ENCODE measurements at places on chromosomes 2 and 18.

DNA sequence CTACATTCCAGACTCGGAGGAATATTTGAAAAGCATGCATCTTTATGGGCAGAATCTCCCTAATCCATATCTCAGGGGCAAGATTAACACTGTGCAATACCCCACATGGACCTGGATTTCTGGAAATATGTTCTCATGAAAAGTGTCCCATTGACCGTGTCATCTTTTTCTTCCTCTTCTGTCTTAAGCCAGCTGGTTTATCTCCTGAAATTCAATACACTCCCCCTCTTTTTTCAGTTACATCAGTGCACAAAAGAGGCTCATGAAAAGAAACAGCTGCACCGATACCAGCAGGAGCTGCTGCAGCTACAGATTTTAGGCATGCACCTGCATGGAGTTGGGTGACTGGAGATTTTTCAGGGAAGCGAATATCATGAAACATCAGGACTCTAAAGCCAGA is 117.2 kb downstream of the SLC4A3 start:
- no peak overlapping the region for H3K4me3 ChIP-seq
- H3K36me3 ChIP-seq, result no peaks in the 10 kb centered on the region
- H3K27me3 ChIP-seq, result peaks cover 2% of the 10 kb centered on the region
- no peaks in the 10 kb centered on the region for H3K4me1 ChIP-seq
- DNase-seq, result no peak

DNA sequence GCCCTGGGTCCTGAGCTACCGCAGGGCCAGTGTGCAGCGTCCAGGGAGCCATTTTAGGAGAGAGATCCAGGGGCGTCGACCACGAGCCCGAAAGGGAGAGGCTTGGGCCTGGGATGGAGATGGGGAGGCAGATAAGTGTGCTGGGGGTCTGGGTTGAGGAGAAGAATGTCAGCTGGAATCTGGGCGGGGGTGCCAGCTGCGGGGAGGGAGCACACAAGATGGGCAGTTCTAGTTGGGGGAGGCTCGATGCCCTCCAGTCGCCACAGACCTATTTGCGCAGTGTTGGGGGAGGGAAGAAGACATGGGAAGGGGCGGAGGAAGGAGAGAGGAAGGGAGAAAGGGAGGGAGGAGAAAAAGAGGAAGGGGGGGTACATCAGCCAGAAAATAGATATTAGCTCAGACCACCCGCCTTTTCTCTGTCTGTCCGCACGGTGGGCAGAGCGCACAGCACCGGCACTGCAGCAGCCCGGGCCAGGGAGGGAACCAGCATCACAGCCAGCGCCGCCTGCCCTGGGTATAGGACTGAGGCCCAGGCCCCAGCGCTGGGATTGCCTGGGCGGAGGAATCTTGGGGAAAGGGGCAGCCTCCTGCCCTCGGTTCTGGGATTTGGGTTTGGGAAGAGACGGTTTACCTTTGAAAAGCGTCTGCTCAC is 1.9 kb upstream of the HOXD11 start:
- H3K36me3 ChIP-seq, result peaks cover 6% of the 10 kb centered on the region
- peak overlapping the region; percentile 55 for H3K27ac ChIP-seq
- no peak overlapping the region for H3K4me3 ChIP-seq
- H3K4me1 ChIP-seq, result peaks cover 10% of the 10 kb centered on the region
- DNase-seq, result no peak
- H3K27me3 ChIP-seq, result peaks cover 82% of the 10 kb centered on the region

GRCh38 chr18:56593906-56594305 is 44.5 kb downstream of the TXNL1 start:
- no peak overlapping the region for H3K27ac ChIP-seq
- H3K4me1 ChIP-seq, result no peaks in the 10 kb centered on the region
- no peak for DNase-seq
- peaks cover 2% of the 10 kb centered on the region for H3K27me3 ChIP-seq
- H3K36me3 ChIP-seq, result peaks cover 2% of the 10 kb centered on the region

- H3K4me3 ChIP-seq, result peak overlapping the region; percentile 79
- peaks cover 20% of the 10 kb centered on the region for H3K36me3 ChIP-seq
- peak overlapping the region; percentile 95 for H3K27ac ChIP-seq
- H3K27me3 ChIP-seq, result no peaks in the 10 kb centered on the region
- DNase-seq, result no peak
Observed at GRCh38 chr2:99153921-99154604, 679 bp downstream of the TSGA10 start.

- H3K36me3 ChIP-seq, result no peaks in the 10 kb centered on the region
- no peak overlapping the region for H3K4me3 ChIP-seq
- no peak overlapping the region for H3K27ac ChIP-seq
- H3K27me3 ChIP-seq, result peaks cover 6% of the 10 kb centered on the region
Observed at GRCh38 chr2:158903711-158904405, 64.6 kb upstream of the TANC1 start.

DNA sequence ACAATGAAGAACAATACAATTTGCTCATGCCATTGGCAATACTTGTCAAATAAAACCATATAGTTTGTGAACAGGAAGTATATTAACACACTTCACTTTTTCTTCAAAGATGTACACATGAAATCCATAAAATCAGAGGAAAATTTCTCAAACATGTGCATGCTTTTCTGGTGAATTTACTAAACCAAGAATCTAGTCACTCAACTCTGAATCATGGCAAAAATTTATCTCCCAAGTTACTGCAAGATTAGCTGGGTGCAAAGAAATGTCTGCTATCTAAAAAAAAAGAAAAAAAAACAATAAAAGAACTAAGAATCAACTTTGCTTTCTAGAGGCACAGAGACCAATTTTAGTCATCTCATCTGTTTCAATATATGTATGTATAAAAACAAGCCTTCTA is 419.2 kb downstream of the NR4A2 start:
- no peaks in the 10 kb centered on the region for H3K4me1 ChIP-seq
- no peak for DNase-seq
- H3K36me3 ChIP-seq, result no peaks in the 10 kb centered on the region
- no peaks in the 10 kb centered on the region for H3K27me3 ChIP-seq
- H3K4me3 ChIP-seq, result no peak overlapping the region

DNA sequence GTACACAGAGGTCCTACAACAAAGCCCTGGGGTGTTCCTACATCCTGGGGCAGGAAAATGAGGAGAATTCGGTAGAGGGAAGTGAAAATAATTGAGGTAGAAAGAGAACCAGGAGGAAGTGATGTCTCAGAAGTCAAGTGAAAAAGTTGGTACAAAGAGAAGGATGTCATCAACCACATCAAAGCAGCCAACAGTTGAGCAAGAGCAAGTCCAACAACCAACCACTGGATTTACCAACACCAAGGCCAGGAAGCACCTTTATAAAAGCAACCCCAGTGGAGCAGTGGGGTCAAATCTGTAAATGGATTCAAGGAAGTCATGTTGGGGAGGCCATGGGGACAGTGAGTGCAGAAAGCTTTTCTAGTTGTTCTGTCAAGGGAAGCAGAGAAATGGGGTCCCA is 360.4 kb downstream of the ZNF516 start:
- H3K27ac ChIP-seq, result no peak overlapping the region
- H3K36me3 ChIP-seq, result no peaks in the 10 kb centered on the region
- DNase-seq, result peak; percentile 28
- H3K4me1 ChIP-seq, result peaks cover 5% of the 10 kb centered on the region

GRCh38 chr2:160014227-160014626 is 48.2 kb downstream of the PLA2R1 start:
- no peaks in the 10 kb centered on the region for H3K4me1 ChIP-seq
- H3K36me3 ChIP-seq, result no peaks in the 10 kb centered on the region
- no peak overlapping the region for H3K27ac ChIP-seq

Data from activated CD8-positive, alpha-beta T cell treated with anti-CD3 and anti-CD28 coated beads, Interleukin-2, amount 10 ng/mL, durations not matched to agents 7 days and 5 days (primary cell).